Stimulated activated CD8-positive, alpha-beta memory T cell treated with anti-CD3 and anti-CD28 coated beads, Interleukin-2, amount 100 ng/mL, for 1 hour (primary cell): ENCODE measurements at places on chromosomes 2 and 18.

- no peak for DNase-seq
Observed at GRCh38 chr2:62565309-62565908, 59.4 kb upstream of the TMEM17 start.

GRCh38 chr2:48943436-48943835, 187.9 kb upstream of the LHCGR start:
- DNase-seq: no peak

DNA sequence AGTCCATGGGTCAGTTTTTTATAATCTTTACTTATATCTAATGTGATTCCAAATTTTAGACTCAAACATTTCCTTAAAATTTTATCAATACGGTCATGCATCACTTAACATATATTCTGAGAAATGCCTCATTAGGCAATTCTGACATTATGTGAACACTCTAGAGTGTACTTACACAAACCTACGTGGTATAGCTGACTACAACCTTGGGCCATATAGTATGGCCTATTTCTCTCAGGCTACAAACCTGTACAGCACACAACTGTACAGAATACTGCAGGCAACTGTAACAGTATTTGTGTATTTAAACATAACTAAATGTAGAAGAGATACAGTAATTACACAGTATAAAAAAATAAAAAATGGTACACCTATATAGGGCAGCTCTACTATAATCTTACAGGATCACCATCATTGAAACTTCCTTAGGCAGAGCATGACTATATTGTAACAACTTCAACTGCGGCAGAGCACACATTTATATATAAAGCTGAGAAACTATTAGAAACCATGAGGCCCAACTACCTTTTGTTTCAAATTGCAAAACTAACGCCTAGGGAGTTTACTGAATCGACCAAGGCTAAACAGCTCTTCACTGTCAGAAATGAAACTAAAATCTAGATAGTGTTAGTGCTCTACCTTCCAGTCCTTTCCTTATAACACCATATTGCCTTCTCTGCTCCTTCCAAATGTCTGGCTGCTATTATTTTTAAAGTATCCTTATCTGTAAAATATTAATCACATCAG, 6.9 kb downstream of the YES1 start:
- DNase-seq: no peak

- no peak for DNase-seq
Observed at GRCh38 chr18:14970027-14970426, 222.1 kb downstream of the ANKRD30B start.
